ENCODE measurements at places on chromosomes 3 and 15.
A peak's percentile ranks its signal among the peaks of the same experiment; 100 is the strongest.

- no peak for DNase-seq
These were observed 41.9 kb downstream of the ABHD2 start for GRCh38 chr15:89130201-89130600.

GRCh38 chr15:80699981-80700380 lies 4.9 kb downstream of the ABHD17C start:
- DNase-seq: no peak

DNA sequence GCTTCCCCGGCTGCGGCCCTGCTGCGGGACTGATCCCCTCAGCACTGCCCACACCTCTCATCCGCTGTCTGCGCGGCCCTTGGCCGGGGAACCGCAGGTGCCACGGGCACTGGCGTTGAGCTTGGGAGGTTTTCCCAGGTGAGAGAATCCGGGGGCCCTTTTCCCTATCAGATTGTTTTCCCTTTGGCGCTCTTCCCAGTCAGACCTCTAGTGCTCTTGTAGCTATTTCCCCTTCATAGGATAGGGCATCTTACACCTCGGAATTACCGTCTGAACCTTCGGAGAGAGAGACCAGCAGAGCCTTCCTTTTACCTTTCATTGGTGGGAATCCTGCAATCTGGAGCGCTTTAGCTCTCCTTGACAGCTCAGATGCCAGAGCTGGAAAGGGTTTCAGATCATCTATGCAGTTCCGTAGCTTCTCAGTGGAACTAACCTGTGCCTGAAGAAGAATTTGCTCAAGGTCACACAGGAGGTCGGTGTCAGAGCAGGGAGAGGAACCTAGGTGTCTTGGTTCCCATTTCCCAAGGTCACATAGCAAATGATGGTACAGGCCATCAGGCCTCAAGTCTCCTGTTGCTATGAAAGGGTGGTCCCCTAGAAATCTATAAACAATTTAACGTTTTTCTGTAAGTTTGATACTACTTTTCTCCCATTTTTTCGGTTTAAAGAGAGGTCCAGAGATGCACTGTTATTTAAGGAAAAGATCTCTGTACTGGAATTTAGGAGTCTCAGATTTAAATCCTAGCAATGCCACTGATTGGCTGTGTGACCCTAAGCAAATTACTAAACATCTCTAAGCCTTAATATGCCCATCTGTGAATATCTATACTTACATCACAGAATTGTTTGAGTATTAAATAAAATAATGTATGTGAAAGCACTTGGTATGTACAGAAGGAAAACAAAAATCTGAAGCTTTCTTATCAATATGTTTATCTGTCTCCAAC lies 916 bp downstream of the IDH3A start:
- DNase-seq: no peak

DNA sequence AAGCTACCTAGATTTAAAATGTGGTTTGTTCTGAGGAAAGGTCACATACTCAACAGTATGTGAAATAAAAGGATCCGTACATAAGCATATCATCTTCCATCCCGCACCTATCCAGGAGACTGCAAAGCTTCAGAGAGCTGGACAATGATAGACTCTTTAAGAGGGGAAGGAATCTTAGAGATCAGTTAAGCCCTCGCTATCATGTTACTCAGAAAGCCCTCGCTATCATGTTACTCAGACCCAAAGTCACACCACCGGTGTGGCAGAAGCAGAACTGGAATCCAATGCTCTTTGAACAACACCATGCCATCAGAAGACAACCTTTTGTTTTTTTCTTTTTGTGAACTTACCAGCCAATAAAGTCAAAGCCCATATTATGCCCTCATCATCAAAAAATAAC lies 5.8 kb downstream of the ANO10 start:
- no peak for DNase-seq

DNA sequence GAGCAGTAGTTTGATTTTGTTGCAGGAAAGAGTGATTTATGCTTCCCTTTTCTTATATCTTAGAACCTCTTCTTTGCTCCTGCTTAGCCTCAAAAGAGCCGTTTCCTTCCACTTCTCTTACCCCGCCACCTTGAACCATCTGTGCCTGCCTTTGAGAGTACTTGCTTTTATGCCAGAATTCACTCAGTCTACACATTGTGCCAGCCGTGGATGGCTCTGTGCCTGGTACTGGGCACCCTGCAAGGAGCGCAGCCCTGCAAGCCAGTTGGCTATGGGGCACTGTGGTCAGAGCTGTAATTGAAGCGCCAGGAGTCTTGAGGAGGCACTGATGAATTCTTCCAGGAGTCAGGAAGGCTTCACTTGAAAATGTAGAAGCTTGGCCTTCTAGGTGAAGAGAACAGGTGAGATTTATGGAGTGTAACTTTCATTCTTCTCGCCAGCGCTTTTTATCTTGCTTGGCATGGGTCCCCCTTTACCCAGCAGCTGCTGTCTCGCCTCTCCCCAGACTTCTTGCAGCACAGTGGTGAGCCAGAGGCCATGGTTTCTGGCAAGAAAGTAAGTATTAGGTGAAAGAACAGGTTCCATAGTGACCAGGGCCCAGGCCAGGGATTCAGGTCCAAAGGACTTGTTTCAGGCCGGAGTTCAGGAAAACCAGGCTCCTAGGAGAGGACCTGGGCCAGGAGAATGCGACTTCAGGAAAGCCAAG lies 4.9 kb downstream of the TMED3 start:
- DNase-seq: no peak

GRCh38 chr3:190053919-190054672 lies 66.6 kb downstream of the P3H2 start:
- no peak for DNase-seq

DNA sequence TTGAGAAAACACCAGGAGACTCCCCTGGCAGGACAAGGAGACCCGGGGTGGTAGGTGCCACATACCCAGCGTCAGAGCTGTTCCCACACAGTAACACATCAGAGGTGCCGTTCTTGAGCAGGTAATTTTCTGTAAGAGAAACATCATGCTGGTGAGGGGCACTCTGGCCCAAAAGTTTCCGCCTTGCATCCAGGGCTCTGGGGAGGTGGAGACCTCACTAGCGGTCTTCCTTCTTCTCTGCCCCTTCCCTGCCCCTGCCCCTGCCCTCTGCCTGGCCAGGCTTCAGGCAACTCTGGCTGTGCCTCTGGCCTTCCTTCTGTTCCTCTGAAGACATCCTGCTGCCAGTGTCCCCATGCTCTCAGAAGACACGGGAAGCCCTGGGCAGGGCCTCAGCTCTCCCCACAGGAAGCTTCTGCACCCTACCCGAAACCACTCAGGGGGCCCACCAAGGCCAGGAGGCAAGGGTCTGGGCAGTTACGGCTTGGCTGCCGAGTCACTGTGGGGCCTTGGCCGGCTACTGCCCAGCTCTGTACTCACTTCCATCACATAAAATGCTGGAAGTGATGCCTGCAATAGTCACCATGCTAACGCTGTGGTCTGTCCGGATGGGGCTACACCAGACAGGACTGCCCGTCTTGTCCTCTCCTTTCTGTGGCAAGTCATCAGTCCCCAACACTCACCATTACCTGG lies 41.3 kb downstream of the SCN5A start:
- no peak for DNase-seq

- DNase-seq: no peak
These were observed 42.0 kb downstream of the RORA start for GRCh38 chr15:61186905-61187741.

DNA sequence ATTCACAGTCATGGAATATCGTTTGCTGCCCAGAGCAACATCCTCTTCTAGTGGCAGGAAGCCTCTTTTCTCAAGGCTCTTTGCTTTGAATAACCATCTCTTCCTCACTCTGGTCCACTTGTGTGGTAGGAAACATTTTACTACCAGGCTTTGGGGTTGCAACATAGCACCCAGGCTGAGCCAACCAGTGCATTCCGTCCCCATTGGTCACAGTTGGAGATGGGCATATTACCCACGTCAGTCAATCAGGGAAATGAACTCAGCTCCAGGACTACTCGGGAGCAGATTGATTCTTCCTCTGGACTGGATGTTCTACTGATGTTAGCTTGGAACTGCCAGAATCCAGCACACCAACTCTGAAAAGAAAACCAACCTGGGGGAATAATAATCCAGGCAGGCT lies 4.2 kb upstream of the PEX5L start:
- no peak for DNase-seq

- peak; percentile 95 for DNase-seq
These were observed 9.6 kb downstream of the EMC3 start for GRCh38 chr3:9976721-9977709.

DNA sequence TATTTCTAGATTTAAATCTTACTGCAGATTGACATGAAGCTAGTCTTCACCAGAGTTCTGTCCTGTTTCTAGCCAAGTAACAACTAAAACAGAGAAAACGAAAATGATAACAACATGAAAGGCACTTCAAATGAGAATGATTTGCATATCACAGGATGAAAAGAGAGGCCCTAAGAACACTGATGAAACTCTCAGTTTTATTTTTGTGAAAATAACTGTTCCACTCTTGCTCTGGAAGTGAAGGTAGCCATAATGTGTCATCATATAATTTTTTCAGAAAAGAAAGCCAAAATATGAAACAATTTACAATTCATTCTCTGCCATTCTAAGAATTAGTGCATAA lies 274.4 kb downstream of the ADAMTSL3 start:
- DNase-seq: no peak

DNA sequence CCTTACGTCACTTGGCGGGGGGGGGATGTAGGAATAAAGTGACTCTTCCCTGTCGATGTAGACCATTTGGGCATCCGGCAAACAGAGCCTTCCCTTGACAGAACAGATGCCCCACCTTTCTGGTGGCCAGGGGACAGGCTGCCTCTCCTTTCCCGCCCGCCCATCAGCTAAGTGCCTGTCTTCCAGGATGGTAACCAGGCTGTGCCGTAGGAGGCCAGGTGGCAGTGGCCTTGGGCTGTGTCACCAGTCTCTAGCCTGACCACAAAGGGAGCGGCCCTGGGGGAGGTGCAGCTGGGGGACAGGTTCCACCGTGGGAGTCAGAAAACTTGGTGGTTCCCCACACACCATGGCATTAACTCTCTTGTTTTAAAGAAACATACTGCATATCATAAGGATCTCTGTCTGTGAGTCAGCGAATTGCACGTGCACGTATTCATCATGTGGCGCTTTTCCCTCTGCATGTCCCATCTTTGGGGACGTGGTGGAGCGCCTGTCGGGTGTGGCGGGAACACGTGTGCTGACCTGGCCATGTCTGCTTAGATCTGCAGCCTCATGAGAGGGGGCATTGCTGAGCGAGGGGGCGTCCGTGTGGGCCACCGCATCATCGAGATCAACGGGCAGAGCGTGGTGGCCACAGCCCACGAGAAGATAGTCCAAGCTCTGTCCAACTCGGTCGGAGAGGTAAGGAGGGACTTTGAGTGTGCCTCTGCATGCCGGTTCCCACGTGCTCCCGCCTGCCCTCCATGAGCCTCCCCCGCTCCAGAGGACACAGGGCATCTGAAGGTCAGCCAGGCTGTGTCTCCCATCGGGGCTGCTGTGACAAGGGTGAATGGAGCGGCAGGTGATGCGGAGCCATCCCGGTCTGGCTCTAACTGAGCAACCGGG lies 156.0 kb downstream of the NSMCE3 start:
- DNase-seq: no peak

DNA sequence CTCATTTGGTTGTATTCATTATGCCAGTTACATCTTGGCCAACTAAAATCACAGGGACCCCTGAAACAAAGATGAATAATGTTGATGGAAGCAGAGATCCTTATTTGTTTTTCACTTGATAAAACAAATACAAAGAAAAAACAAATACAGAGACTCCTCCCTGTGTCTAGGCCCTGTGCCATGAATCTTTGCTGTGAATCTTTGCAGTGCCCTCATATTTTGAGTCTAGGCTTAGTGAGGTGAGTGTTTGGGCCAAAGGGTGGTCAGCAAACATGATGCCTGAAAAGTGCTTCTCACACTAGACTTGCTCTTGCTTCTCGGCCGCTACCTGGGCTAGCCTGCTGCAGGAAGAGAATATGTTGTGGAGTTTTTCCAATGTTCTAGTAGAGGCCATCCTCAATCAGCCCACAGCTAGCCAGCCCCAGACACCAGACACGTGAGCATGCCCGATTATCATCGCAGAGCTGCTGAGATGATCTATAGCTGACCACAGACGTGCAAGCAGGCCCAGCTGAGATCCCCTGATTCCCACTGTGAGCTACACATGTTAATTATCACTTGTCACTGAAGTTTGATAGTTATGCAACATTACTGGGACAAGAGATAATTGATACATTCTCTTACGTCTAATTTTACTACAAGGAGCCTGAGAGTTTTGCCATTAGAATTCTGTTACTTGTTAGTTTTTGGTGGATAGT lies 191.4 kb downstream of the THRB start:
- no peak for DNase-seq

DNA sequence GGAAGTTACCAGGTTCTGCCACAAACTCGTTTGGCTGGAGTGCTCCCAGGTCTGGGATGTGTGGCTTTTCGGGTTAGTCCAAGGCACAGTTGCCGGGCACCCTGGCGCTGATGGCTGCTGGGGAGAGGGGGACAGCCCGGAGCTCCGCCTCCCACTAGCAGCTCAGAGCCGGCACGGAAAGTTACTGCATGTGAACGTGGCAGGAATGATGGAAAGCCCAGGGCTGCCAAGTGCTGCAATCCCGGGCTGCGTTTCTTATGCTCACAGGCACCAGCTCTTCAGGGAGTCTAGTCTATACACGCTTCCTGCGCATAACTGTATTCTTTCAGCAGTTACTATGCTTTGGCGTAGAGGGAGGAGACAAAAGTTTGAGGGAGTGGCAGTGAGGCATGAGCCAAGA lies 141.8 kb upstream of the ICE2 start:
- DNase-seq: no peak

- no peak for DNase-seq
These were observed 10.0 kb upstream of the RAB43 start for GRCh38 chr3:129131465-129132088.

GRCh38 chr3:175672119-175672689 lies 813.1 kb downstream of the NAALADL2 start:
- DNase-seq: no peak

DNA sequence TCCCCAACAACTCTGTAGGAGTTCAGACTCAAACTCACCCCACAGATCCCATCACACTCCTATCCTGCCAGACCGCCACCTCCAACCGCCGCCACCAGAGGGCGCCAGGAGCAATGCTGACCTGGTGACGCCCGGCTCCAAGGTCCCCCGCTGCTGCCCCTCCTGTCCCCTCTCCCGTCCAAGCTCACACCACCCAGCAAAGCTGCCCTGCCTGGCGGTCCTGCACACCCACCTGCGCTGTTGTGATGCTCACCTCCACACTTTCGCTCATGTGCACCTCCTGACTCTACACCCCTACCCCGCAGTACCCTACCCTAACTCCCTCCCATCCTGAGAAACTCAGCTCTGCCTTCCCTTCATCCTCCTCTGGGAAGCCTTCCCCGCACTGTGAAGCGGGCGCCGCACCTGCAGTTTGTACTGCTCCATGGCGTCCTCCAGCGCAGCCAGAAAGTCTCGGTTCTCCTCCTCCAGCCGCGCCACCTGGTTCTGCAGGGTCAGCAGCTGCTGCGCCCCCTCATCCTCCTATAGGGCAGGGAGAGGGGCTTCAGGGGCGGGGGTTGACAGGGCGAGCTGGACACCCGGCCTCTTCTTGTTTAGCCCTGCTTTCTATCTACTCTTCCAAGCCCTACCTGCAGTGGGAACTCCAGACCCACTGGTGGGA lies 7.9 kb downstream of the KIF7 start:
- no peak for DNase-seq

DNA sequence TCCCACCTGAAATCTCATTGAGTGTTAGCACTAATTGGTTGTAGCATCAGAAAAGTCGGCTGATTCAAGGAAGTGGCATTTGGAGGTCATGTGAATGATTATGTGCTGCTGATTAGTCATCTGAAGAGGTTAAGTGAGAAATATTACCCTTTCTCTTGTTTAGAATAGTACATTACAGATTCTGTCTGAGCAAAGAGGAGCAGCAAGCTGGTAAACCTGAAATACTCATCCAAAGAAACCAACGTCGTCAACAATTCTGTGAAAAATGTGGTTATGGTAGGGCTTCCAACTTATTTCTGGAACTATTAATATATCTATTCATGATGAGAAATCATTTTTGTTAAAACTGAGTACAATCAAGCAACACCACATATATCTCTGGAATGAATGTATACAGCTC lies 1024.9 kb downstream of the TUSC7 start:
- DNase-seq: no peak
